ENCODE measurements at places on chromosomes 12 and 14. TPM values are rescaled to one million over a fixed set of nuclear protein-coding genes. Genes with fewer than 3 reads are reported as not detected.

The GLS2 gene
- total RNA-seq: 3.7 TPM

The LPAR5 gene
- 7.9 TPM for total RNA-seq

GRCh38 chr14:23433457-23433856, 2.0 kb downstream of the MYH7 start:
- no peak overlapping the region for H3K27ac ChIP-seq
- no peak for DNase-seq
- H3K27me3 ChIP-seq: no peaks in the 10 kb centered on the region
- H3K36me3 ChIP-seq: no peaks in the 10 kb centered on the region
- H3K4me3 ChIP-seq: no peak overlapping the region
- no peaks in the 10 kb centered on the region for H3K4me1 ChIP-seq

DNA sequence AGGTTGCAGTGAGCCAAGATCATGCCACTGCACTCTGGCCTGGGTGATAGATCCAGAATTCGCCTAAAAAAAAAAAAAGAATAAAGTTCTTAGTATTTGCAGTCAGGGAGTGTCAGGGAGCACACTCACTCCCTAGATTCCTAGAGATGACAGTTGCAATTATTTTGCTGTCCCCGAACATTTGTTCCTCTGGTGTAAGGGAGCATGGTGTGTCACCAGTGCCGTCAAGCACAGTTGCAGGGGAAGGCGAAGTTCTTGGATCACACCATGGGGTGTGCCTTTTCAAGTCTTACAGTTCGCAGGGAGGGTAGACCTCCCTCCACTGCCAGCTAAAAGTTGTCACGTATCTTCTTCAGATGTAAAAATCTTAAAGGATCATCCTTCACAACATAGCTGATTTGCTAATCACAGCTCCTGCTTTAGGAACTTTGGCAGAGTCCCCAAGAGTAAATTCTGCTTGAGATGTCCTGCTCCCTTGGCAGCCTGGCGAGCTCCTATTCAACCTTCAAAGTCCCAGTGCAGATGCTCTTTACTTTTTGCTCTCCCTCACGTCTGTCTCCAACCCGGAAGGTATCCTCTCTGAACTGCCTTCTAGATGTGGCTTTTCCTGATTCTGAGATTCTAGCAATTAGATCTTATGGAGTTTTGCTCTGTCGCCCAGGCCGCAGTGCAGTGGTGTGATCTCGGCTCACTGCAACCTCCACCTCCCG, 11.3 kb downstream of the ACACB start:
- no peaks in the 10 kb centered on the region for H3K4me1 ChIP-seq
- H3K27me3 ChIP-seq: no peaks in the 10 kb centered on the region
- no peaks in the 10 kb centered on the region for H3K36me3 ChIP-seq
- H3K27ac ChIP-seq: no peak overlapping the region

DNA sequence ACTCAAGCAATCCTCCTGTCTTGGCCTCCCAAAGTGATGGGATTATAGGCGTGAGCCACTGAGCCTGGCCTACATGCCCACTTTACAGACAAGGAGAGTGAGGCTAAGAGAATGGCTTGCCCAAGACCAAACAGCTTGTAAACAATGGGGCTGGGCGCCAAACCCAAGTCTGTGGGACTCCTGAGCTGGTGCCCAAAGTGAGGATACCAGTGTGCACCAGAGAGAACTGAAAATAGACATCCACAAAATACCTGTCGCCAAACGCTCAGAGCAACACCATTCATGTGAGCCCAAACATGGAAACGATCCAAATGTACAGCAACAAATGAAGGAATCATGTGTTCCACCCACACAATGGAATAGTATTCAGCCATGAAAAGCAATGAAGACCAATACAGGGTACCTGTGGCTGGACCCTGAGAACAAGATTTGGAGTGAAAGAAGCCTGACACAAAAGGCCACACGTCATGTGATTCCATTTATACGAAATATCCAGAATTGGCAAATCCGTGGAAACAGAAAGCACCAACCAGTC, 38.2 kb downstream of the CCNK start:
- no peak overlapping the region for H3K4me3 ChIP-seq
- no peak for DNase-seq
- H3K27ac ChIP-seq: no peak overlapping the region
- H3K4me1 ChIP-seq: no peaks in the 10 kb centered on the region

- no peak overlapping the region for H3K27ac ChIP-seq
- no peak overlapping the region for H3K4me3 ChIP-seq
- H3K27me3 ChIP-seq: no peaks in the 10 kb centered on the region
- no peak for DNase-seq
Observed at GRCh38 chr14:32470161-32470715, 141.1 kb downstream of the AKAP6 start.

DNA sequence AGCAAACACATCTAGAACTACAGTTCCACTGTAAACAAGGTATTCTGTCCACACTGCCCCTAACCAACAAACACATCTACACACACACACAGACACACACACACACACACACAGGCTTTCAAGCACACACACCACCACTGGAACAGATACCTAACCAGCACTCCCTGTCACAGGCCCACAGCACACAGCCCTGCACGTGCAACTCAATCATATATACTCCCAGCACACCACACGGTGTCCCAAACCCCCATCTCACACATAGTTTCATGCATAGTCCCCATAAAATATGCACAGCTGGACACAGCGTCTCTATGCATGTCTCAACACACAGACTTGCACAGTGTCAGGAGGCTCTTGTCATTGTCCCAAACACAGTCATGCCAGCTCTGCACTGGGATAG, 27.6 kb downstream of the KRT8 start:
- no peak overlapping the region for H3K4me3 ChIP-seq
- no peak for DNase-seq
- H3K36me3 ChIP-seq: no peaks in the 10 kb centered on the region
- no peak overlapping the region for H3K27ac ChIP-seq
- H3K4me1 ChIP-seq: no peaks in the 10 kb centered on the region
